ENCODE measurements at places on chromosomes 7 and 10. TPM values are rescaled to one million over a fixed set of nuclear protein-coding genes. Genes with fewer than 3 reads are reported as not detected.

DNA sequence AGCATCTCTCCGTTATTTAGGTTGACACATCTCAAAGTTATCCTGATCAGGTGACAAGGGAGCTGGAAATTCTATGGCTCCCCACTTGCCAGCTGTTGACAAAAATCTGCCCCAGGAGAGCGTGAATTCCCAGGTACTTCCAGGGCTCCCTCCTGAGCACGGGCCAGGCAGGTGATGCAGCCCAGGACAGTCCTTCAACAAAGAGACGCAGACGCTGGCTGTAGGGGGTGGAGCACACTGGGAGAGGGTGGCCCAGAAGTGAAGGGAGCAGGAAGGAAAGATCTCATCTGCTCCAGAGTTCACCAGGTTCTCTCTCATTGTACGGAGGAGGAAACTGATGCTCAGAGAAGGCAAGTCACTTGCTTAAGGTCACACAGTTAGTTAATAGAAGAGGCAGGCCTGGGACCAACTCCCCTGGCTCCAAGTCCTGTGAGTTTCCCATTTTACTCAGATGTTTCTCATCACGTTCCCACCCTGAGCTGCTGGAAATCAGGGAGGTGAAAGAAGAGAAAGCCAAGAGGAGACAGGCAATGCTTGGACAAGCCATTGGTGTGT, 41.0 kb upstream of the CHST3 start:
- no peak for DNase-seq

NDUFA5 gene
- total RNA-seq, result 35.9 TPM

OPALIN gene
- not detected for total RNA-seq

ACTL6B gene
- not detected for total RNA-seq

Data from natural killer cell treated with Interleukin-12 subunit alpha and Interleukin-12 subunit beta and Interleukin-15 and Interleukin-18, amount 100 ng/mL, for 72 hours (primary cell).